Occipital lobe (tissue), 3 donors: ENCODE measurements at places on chromosomes 5 and 9.

GRCh38 chr5:125376059-125376641 is 629.7 kb upstream of the ZNF608 start:
- no peak for DNase-seq

GRCh38 chr5:6606884-6607558 is 25.8 kb downstream of the NSUN2 start:
- DNase-seq: no peak

DNA sequence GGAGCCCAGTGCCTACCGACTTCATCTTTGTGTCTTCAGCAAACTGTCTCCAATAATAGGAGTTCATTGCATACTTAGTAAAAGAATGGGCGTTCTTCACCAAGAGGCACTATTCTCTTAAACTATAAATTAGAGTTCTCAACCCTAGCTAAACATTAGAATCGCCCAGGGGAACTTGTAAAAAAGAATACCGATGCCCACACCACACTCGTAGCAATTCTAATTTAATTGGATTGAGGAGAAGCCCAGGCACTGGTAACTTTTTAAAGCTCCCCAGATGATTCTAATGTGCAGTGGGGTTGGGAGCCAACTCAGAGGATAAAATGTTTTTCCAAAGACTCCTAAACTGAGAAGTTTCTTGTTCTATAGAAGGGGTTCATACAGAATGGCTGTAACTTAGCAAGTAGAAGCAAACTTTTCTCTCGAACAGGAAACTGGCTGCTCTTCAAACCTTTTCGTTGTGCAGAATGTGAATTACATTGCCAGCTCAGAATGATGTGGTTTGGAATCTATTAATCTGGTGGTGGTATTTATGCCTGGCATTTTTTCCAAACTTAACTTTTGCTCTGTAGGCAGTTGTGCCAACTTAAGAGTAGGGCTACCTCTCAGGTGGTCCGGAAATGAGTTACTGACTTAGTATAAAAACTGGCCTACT is 26.4 kb upstream of the NFIB start:
- no peak for DNase-seq

DNA sequence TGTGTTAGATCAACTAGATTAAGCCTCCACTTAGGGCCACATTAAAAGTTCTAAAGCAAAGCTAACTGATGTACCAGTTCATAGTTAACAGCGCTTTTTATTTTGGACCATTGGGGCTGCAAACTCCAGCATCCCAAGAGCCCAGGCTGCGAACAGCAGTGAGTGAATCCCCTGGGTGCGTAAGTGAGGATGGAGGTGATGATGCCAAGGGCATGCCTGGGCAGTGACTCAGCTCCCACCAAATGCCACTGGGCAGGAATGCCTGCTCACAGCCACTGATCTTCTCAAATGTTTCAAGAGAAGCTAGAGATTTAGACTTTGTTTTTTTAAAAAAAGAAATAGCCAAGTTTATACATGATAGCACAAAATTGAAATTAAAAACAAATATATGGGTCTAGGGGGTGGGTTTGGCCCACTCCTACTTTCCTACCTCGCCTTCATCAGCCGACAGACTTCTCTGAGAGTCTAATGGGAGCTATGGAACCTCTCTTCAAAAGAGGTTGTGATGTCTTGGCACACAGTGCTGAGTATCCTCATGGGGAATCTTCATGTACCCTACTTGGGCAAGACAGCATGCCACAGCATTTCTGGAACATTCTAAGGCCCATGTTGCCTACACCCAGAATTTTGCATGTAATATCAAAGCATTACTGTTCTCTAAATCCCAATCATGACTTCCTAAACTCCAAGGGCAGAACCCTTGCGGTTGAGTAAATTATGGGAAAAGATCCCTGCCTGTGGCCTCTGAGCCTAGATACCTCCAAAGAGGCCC is 398.1 kb downstream of the EBF1 start:
- DNase-seq: no peak

DNA sequence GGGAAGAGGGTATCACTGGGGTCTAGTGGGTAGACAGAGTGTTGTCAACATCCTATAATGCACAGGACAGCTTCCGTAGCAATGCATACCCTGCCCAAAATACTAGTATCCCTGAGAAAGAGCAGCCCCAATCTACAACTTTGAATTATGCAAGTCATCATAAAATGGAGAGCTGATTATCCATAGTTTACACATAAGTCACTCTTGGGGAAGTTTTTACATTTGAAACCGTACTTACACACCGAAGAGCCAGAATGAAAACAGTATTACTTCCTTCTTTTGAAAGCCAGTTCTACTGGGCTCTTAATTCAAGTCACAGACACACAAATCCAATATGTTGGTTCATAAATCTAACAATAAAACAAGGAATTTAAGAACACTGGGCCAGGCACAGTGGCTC is 21.6 kb downstream of the RNF145 start:
- DNase-seq: no peak

DNA sequence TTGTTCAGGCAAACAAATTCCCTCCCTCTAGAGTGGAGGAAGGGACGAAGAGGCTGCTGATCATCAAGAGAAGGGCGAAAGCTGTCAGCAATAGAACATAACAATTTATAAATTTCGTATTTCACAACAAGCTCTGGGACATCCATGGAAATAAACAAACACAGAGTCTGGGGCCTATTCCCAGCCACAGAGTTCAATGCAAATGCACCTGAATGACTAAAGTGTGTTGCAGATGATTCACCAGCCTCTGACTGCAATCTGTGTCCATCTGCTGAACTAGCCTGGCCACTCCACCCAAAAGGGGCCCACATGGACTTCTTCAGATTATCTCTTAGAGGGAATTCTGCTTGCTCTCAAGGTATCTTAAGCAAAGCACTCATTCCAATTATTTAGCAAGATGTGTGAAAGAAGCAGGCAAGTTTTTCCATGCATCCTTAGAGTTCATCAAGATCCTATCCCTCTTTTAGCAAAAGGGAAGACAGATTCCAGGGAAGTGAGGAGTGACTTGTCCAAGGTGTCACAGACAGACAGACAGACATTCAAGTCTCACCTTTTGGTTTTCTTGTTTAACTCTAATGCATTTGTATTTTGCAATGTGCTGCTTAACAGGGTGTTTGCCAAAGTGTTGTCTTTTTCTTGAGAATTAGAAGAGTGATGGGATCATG is 307.8 kb upstream of the PAPPA start:
- DNase-seq: no peak

- DNase-seq: no peak
Measured at GRCh38 chr5:102223542-102224477, 72.3 kb downstream of the SLCO4C1 start.

DNA sequence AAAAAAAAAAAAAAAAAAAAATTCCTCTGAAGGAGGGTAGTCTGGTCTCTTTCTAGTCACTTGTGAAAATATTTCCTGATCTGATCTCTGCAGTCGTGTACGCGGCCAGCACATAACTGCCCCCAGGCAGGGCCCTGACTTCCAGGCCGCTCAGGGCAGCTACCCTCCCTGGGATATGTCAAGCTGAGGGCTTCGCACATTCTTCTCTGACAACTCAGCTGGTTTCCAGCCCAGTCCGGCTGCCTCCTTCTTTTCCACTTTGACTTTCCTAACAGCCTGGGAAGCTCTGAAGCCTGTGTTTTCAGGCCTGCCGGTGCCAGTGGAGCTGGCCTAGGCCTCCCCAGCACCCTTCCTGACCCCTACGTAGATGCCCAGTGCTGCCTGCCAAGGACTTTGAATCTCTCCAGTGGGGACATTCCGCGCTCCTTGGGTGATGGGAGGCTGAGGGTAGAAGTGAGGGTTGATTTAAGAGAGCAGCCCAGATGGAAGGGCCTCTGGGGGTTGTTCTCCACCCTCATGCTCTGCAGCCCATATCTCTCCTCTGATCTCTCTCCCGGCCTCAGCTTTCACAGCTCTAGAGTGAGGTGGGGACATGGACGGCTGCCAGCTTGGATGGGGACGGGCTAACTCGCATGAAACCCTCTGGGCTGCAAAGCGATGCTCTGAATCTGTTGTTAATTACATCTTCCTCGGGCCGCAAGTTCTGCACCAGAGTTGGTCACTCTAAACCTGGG is 20.7 kb downstream of the COL5A1 start:
- DNase-seq: no peak

DNA sequence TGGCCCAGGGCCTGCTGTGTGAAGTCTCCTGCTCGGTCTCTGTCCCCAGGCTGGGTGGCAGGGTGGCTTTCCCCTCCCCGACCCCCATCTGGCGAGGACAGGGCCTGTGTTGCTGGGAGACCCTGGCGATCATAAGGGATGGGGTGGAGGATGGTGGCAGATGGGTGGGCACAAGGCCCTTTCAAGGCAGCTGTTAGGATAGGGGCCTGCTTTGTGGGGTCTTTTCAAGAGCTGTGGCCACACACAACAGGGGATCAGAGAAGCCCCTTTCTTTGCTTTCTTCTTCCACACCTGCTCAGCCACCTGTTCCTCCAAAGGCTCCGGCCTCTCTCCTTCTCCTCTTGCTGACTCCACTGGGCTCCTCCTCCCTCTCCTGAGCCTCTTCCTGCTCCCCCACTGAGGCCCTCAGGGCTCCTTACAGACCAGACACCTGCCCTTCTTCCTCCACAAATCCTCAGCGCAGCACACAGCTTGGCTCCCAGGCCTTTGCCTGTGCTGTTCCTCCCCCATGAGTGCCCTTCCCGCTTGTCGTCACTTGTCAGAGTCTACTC is 15.0 kb upstream of the NEURL1B start:
- no peak for DNase-seq

DNA sequence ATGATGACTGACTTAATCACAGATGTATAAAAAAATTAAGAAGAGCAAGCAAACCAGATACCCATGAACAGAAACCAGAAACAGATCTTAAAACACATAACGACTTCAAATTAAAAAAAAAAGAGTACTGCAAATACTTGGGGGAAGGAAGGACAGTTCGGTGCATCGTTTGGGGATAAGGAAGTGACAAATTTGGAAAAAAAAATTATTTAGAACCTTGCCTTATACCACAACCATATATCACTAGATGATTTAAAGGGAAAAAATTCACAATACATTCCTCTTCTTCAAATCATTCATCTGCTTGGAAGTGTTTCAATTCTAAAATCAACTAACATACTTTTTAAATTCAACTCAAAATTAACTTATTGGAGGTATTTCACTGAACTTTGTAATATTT is 1038.6 kb upstream of the DMAC1 start:
- no peak for DNase-seq

GRCh38 chr5:145245354-145245753 is 589.8 kb downstream of the PRELID2 start:
- no peak for DNase-seq

DNA sequence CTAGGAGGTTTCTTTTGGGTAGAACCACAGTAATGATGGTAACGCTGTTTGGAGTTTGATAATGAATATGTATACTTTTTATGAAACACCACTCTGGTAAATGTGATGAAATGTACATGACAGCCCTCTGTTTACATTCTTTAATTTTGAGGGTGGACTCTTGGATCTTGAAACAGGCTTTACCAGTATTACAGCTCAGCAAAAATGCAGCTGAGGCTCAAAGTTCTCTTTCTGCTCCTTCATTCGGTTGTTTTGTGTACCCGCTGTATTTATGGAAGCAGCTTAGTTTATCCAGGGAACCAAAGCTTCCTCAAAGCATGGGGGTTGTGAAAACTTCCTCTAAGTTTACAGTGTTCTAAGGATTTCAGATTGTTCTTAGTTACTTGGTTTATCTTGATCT is 11.1 kb downstream of the GAPVD1 start:
- DNase-seq: no peak

DNA sequence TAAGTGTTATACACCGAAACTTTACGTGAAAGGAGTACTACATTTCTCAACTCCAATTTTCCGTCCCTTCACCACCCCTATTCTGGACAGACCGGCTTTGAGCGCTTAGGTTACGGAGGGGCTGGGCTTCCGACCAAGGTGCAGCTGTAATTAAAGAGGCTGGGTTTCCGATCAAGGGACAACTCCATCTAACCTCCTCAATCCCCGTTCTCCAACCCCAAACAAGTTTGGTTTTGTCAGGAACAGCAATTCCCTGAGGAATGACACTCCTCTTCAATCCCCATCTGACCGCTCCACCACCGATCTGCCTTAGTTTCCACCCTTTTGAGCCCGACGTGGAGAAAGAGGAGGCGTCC is 577 bp downstream of the TUT7 start:
- no peak for DNase-seq

- no peak for DNase-seq
Measured at GRCh38 chr9:106892632-106893031, 29.7 kb downstream of the ZNF462 start.

GRCh38 chr5:30880514-30880913 is 313.0 kb upstream of the CDH6 start:
- no peak for DNase-seq

DNA sequence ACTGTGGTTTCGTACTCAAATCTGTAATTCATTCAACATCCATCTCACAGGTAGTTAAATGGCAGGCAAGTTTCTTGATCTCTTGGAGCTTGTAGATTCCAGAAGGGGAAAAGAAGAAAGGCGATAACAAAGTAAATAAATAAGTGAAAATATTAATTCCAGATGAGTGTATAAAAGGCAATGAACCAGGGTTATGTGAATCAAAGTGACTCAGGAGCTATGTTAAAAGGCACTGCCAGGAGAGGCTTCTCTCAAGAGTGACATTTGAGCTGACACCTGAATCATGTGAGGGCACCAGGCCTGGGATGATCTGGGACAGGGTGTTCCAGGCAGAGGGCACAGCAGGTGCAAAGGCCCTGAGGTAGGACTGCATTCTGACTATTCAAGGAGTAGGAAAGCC is 45.0 kb downstream of the DOCK2 start:
- no peak for DNase-seq
